Hippocampal formation (tissue), 2 donors: ENCODE measurements at places on chromosomes 1 and 21.

DNA sequence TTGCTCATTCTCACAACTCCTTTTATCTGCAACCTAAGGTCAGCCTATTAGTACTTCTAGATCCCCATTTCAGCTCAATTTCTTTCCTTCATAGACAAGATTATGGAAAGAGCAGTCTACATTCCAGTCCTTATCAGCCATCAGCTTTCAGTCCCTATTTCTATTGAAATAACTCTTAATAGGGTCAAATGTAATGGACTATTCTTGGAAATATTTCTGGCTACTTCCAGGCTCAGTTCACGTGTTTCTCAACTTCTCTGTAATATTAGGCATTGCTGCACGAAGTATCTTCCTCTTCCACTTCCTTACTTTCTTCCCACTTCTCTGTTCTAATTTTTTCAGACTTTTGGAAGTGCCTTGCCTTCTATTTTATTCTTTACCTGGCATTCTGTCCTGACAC is 232.9 kb upstream of the USP25 start:
- DNase-seq: no peak

DNA sequence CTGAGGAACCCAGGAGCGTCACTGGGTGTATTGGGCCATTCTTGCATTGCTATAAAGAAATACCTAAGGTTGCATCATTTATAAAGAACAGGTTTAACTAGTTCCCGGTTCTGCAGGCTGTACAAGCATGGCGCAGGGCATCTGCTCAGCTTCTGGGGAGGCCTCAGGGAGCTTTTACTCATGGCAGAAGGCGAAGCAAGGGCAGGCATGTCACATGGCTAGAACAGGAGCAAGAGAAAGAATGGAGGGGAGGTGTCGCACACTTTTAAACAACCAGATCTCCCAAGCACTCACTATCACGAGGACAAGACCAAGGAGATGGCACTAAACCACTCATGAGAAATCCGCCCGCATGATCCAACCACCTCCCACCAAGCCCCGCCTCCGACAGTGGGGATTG is 65.2 kb downstream of the PSMG1 start:
- DNase-seq: no peak

- DNase-seq: no peak
Observed at GRCh38 chr1:147264158-147264768, 21.8 kb downstream of the CHD1L start.

DNA sequence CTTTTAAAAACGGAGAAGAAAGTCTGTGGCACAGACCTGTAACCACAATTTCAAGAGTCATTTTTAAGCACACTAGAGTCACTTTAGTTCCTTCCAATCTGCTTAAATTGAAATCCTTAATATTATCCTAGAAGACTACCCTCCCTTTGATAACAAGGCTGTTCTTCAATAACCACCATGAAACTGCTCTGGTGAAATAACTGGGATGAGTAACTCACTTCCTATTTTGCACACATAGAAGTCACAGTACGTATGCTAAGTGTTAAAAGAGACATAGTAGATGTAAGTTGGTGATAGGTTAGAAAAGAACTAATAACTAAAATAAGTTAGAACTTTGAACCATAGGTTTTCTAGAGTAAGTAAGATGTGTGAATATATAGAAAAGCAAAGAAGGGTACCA is 107.8 kb downstream of the NME7 start:
- no peak for DNase-seq

DNA sequence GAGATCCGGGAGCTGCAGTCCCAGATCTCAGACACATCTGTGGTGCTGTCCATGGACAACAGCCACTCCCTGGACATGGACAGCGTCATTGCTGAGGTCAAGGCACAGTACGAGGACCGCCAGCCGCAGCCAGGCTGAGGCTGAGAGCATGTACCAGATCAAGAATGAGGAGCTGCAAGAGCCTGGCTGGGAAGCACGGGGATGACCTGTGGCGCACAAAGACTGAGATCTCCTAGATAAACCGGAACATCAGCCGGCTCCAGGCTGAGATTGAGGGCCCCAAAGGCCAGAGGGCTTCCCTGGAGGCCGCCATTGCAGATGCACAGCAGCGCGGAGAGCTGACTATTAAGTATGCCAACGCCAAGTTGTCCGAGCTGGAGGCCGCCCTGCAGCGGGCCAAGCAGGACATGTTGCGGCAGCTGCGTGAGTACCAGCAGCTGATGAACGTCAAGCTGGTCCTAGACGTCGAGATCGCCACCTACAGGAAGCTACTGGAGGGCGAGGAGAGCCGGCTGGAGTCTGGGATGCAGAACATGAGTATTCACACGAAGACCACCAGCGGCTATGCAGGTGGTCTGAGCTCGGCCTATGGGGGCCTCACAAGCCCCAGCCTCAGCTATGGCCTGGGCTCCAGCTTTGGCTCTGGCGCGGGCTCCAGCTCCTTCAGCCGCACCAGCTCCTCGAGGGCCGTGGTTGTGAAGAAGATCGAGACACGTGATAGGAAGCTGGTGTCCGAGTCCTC is 25.5 kb downstream of the ETV3L start:
- DNase-seq: no peak

- DNase-seq: no peak
Observed at GRCh38 chr21:32046191-32046590, 173.4 kb downstream of the HUNK start.

DNA sequence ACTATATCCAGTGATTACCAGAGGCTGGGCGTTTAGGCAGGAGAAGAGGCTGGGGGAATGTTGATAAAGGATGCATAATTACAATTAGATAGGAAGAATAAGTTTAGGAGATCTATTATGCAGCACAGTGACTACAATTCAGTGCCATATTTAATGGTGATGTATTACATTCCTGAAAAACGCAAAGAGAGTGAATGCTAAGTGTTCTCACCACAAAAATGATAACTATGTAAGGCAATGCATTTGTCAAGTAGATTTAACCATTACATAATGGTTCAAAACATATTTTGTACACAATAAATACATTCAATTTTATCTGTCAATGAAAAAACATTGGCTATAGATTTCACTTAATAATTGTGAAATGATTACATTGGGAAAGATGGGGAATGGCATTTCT is 548.9 kb downstream of the NUF2 start:
- DNase-seq: no peak

DNA sequence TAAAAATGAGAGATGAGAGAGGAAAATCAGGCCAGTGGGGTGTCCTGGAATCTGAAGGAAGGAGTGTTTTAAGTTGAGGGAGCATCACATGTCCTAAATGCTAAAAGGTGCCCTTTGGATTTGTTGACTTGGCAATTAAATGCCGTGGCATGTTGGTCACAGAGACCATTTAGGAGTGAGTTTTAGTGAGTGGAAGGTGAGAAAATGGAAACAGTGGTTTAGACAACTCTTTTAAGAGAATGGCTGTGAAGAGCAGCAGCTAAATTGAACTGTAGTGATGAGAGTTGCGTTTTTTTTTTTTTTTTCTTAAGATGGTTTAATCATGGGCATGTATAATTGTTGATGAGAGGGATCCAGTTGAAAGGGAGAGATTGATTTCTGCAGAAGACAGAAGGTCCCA is 95.0 kb downstream of the S1PR1 start:
- no peak for DNase-seq

GRCh38 chr1:194225821-194226220 is 1039.4 kb upstream of the B3GALT2 start:
- no peak for DNase-seq

DNA sequence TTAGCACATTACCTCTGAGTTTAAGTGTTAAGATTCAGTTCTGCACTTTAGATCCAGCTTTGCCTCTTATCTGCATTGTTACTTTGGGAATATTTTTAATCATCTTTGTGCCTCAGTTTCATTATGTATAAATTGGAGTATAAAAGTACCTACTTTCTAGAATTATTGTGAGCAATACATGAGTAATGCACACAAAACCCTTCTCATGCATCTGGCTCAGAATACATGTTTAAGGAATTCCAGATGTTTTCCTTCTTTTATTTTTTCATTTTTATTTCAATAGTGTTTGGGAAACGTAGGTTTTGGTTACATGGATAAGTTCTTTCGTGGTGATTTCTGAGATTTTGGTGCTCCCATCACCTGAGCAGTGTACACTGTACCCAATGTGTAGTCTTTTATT is 14.2 kb downstream of the C8A start:
- no peak for DNase-seq

DNA sequence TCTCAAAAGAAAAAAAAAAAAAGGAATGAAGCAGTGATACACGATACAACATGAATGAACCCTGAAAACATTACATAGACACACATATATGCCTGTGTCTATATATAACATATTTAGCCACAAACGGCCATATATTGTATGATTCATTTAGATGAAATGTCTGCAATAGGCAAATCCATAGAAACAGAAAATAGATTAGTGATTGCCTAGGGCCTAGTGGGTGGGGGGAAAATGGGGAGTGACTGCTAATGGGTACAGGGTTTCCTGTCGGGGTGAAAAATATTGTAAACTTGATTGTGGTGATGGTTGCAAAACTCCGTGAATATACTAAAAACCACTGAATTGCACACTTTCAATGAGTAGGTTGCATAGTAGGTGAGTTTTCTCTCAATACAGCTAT is 6.0 kb upstream of the H6PD start:
- DNase-seq: no peak

DNA sequence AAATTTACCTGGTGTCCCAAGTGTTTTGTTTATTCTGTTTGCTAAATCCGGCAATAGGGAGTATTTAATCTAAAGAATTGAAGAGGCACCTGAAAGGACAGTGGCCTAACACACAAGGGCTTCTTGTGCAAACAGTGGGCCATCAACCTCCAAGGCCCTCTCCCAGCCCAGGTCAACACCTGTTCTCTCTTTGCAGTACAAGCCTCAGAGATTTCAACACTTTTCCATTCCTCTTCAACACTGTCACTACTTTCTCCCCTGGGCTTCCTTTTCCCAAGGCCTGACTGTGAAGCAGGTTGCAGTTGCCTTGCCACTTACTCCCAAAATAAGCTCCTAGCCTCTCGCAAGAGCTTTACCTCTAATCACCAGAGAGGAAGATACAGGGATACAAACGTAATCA is 3.2 kb upstream of the SNAPIN start:
- no peak for DNase-seq

DNA sequence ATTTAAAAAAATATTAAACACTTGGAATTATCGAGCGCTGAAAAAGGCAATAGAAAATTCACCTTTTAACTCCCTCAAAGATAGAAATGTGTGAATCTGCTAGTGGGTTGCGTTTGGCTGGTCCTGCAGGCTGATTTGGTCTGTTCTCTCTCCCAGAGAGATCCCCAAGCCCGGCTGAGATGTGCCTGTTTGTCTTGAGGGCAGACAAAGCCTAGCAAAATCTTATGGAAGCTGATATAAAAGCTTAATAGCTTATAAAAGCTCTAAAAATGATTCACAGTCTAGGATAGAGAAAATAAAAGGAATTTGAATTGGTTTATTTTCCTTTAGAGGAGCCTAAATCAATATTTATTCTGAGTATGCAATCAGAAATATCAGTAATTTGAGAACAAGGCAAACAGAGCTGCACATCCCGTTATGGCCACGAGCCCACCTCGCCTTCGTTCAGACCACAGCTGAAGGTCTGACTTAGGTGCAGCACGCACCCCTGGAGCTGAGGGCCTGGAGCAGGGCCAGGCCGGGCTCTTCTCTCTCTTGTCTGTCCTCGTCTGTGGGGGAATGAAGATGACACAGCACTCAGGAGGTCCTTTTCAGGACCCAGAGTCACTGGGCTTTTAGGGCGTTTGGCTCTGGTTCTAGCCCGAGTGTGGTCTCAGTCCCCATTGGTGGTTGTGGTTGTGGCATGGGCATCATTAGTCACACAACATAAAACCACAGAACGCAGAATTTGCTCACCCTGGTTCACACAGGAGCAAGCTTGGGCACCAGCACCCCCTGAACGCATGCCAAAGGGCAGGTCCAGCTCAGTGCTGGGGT is 18.6 kb downstream of the PDE9A start:
- DNase-seq: no peak

- no peak for DNase-seq
Observed at GRCh38 chr1:30417701-30418046, 305.7 kb downstream of the MATN1 start.

GRCh38 chr1:43932786-43933385 is 715 bp upstream of the ARTN start:
- DNase-seq: no peak

GRCh38 chr21:37917612-37918011 is 1.4 kb upstream of the KCNJ6 start:
- DNase-seq: no peak

DNA sequence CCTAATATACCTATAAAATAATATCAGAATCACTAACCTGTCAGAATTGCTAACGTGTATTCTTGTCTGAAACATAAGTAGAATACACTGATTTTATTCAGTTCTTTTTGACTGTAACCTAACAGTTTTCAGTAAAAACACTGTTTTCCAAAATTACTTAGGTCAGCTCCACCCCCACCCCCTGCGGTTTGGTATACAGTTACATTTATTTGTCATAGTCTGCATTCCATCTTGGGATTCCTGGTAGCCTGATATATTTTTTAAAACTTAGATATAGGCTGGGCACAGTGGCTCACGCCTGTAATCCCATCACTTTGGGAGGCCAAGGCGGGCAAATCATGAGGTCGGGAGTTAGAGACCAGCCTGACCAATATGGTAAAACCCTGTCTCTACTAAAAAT is 19.8 kb upstream of the ABCD3 start:
- DNase-seq: no peak

GRCh38 chr1:232188318-232188717 is 441.6 kb downstream of the SIPA1L2 start:
- no peak for DNase-seq

DNA sequence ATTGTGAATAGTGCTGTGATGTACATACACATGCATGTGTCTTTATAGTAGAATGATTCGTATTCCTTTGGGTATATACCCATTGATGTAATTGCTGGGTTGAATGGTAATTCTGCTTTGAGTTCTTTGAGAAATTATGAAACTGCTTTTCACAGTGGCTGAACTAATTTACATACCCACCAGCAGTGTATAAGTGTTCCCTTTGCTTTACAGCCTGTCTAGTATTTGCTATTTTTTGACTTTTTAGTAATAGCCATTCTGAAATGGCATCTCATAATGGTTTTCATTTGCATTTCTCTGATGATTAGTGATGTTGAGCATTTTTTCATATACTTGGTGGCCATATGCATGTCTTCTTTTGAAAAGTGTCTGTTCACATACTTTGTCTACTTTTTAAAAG is 54.5 kb upstream of the FAM78B start:
- no peak for DNase-seq

GRCh38 chr1:224245188-224245587 is 62.1 kb downstream of the DEGS1 start:
- peak; percentile 21 for DNase-seq

DNA sequence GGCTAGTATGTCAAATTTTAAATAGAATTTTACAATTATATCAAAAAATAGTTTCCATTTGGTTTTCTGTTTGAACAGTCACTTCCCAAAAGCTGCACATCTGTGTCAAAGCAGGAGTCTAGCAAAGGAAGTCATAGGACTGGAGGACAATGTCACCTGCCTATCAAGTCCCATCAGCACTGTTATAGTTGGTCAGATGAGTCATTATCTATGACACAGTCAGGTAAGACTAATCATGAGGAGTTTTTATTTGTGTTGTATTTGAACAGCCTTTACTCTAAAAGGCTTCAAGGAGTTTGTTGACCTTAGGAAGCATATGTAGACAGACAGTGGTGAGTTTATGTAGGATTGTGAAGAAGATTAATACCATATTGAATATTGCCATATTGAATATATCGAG is 74.2 kb upstream of the QSOX1 start:
- DNase-seq: no peak

- no peak for DNase-seq
Observed at GRCh38 chr1:212166644-212167043, 118.6 kb upstream of the PPP2R5A start.

GRCh38 chr1:150615346-150616201 is 13.8 kb downstream of the ENSA start:
- no peak for DNase-seq

- DNase-seq: no peak
Observed at GRCh38 chr21:42049578-42050430, 21.3 kb upstream of the UMODL1 start.
